ENCODE measurements at places on chromosomes 6 and 20.

GRCh38 chr20:23596579-23597250 is 9.0 kb downstream of the CST9 start:
- no peak for DNase-seq

DNA sequence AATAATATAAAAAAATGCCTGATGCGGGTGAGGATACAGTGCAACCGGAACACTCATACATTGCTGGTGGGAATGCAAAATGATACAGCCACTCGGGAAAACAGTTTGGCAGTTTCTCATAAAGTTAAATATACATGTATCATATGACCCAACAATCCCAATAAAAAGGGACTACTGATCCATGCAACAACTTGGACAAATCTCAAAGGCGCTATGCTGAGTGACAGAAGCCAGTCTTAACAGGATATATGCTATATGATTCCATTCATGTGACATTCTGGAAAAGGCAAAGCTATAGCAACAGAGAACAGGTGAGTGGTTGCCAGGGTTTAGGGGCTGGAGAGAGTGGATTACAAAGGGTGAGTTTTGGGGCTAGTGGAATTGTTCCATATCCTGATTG is 170.2 kb upstream of the MLN start:
- no peak for DNase-seq

GRCh38 chr6:18087396-18088165 is 34.9 kb downstream of the NHLRC1 start:
- DNase-seq = no peak

GRCh38 chr6:20092071-20092566 is 120.2 kb downstream of the MBOAT1 start:
- DNase-seq = peak; percentile 9

- peak; percentile 74 for DNase-seq
These were observed 248.0 kb upstream of the PRDM1 start for GRCh38 chr6:105838171-105838570.

- no peak for DNase-seq
These were observed 85.4 kb upstream of the GPR6 start for GRCh38 chr6:109892451-109893435.

DNA sequence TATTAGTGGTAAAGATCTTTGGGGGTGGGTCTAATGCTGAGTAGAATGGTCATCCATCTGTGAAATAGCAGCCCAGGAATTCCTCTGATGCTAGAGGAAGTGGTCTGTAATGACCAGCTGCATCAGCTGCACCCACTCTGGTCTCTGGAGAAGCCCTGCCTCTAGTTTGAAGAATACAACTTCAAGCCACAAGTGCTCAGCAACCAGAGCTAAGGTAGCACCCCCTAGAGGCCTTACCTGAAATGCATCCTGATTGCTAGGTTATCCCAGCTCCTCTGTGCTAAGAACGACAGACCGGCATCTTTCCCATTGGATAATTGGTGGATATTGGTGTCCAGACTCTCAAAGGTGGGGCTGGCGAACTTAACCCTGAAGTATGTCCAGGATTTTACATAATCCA is 58.2 kb downstream of the DNAH8 start:
- no peak for DNase-seq

All from fibroblast of skin of left quadriceps (primary cell).